ENCODE measurements at places on chromosomes 13 and 19.

GRCh38 chr19:13027557-13027956 lies 32.3 kb downstream of the NFIX start:
- DNase-seq = no peak

GRCh38 chr13:75657111-75657510 lies 21.0 kb downstream of the LMO7 start:
- no peak for DNase-seq

GRCh38 chr13:37383046-37383445 lies 215.5 kb downstream of the POSTN start:
- no peak for DNase-seq

DNA sequence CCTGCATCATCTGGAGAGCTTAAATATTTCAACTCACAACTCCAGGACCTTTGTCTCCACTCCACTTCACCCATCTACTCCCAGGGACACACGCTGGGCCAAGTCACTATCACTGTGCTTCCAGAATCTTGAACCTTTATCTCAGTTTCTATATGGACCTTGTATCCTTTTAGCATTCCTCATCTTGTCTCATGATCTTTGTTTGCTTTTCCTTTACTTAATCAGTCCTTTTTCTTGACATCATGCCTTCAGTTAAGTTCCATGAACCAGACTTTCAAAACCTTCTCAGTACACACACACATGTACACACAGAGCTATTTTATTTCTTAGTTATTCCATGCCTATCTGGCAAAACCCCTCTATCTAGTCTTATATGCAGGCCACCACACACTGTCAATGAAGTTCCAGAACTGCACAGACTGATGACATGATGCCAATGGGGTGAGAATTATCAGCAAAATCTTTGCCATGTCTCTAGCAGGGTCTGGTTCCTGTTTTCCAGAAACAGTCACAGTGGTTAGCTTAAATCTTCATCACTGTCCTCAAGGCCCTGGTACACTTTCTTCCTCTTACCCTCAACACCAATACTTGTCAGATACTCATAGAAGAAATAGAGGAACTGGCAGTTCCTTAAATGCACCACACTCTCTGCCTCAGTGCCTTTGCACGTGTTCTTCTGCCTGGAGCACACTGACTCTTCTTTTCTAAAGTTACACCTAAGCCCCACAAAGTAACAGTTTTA lies 77.6 kb upstream of the STARD13 start:
- DNase-seq = no peak

GRCh38 chr19:7744871-7745650 lies 2.3 kb downstream of the CD209 start:
- DNase-seq = no peak

GRCh38 chr13:82298106-82298505 lies 1584.2 kb downstream of the SLITRK1 start:
- no peak for DNase-seq

DNA sequence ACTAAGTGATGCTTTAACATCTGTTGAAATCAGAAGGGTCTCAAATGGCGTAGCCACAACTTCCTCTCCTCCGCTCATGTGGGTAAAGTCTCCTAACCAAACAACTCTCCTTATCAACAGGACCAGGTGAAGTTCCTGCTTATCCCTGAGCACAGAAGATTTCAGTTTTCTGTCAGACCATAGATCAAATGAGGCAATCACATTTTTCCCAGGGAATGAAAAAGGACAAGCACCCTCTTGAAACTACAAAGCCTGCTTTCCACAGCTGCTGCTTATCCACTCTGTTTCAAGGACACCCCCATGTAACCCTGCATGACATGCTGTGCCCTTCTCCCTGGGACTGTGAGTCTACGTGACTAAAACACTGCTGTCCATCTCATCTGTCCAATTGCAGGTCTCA lies 788.3 kb upstream of the SLITRK5 start:
- DNase-seq = no peak

GRCh38 chr13:23159760-23160637 lies 20.8 kb upstream of the SGCG start:
- DNase-seq = no peak

DNA sequence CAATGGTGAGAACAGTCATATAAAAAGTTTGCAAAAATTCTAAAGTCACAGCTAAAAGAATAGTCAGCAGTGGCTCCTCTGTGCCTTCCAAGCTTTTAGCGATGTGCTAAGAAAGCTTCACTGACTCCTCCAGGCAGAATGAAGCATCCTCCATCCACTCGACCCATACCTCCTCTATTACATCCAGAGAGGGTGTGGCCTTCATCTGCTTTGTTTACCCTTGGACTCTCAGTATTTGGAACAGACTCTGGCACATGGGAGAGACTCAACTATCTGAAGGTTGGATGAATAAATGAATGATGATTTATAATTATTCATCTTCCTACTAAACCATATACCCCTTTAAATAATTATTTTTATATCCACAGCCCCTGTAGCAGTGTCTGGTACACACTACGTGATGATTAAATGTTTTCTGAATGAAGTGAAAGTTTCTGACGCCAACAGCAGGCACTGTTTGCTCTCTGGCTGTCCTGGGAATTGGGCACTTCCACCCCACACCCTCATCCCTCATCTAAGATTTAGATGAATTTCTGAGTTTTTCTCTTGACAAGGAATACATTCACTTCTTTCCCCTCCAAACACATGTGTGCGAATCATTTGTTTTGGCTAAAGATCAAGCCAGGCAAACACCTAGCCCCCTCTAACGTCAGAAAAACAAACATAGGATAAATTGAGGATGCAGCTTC lies 93.9 kb downstream of the NUFIP1 start:
- no peak for DNase-seq

- peak; percentile 36 for DNase-seq
Observed at GRCh38 chr13:33015791-33016323, 366 bp upstream of the KL start.

DNA sequence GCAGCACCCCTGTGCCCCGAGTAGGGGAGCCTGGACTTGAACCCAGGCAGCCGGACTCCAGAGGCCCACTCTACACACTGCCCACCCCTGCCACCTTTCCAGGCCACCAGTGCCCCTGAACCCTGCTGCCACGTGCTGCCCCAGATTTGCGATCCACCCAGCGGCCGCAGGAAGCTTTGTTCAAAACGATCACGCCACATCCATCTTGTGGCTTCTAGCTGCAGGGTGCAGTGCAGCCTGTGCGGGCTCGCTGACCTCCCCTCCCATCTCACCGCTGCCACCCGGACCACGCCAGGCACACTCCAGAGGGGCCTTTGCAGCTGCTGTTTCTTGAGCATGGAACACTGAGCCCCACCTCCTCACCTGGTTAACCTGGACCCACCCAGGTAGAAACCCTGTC lies 3.8 kb downstream of the RAVER1 start:
- DNase-seq = no peak

DNA sequence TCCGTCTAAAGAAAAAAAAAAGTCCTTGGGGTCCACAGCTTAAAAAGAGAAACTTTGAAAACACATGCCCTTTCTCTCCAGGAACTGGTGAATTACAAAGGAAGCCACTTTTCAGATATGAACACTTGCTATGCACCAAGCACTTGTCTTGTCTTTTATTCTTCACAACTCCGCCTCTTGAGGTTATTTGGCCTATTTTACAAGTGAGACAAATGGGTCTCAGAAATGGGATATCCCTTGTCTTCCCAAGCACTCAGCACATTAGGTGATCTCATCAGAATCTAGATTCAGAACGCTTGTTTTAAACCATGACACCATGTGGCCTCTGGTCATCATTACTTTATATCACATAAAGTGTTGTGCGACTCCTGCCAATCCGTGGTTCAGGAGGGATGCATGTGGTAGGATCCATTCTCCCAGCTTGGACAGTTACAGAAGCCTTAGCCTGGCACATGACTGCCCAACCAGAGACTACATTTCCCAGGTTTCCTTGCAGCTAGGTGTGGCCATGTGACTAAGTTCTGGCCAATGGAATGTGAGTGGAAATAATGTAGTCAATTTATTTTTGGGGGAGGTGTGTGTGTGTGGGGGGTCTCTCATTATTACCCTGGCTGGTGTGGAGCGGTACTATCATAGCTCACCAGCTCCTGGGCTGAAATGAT lies 13.9 kb downstream of the TSKS start:
- no peak for DNase-seq

DNA sequence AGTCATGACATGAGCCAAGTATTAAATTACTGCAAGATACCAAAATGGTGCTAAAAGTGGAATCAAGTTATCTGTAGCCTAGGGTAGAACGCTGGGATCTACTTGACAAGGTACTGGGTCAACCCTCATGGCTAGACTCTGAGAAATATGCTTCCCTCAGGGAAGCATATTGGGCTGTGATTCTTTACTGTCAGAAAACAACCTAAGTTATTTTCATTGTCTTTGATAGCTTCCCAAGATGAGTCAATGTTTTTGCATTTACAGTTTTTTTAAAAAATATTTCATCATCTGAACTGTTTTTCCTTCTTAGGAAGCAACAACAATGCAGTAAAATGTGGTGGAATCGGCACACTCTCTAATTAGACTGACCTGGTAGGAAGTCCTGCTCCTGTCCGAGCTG lies 218.0 kb downstream of the RGCC start:
- DNase-seq = no peak

DNA sequence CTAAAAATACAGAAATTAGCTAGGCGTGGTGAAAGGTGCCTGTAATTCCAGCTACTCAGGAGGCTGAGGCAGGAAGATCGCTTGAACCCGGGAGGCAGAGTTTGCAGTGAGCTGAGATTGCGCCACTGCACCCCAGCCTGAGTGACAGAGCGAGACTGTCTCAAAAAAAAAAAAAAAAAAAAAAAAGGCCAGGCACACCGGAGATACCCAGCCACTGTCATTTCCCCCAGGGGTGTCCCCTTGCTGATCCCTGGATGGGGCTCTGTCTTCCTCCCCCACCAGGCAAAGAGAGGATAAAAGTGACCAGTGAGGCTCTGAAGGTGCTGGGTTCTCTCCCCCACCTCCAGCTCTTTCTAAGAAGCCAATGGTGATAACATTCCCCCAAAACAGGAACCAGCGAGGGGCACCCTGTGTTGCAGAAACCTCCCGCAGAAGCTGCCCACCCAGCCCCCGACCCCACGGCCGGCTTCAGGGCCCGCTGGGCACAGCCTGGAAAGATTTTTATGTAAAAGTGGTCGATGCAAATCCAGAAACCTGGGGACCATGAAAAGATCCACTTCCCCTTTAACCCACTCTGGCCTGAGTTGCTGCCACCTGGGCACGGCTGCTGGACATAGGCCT lies 61.4 kb upstream of the KLF2 start:
- no peak for DNase-seq

DNA sequence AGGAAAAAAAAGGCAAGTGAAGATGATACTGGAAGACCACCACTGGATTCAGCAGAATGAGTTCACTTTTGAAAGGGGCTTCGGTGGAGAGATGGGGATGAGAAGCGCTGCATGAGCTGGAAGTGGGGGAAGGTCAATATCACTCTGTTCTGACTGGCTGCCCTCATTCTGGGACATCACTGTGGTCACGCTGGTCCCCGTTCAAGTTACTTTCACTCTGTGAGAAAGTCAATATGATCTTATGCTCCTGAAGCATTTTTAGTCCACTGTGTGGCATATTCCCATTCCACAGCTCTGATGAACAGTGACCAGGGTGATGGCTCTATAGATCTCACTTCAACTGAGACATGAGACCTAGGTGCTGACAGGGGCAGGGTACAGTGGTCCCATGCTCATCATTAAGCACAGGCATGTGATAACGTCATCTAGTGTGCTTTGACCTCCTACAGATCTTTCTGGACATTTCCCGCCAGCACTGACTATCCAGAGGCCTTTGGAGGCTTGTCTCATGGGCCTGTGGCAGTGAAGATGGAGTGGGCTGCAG lies 40.2 kb upstream of the GPR183 start:
- no peak for DNase-seq

DNA sequence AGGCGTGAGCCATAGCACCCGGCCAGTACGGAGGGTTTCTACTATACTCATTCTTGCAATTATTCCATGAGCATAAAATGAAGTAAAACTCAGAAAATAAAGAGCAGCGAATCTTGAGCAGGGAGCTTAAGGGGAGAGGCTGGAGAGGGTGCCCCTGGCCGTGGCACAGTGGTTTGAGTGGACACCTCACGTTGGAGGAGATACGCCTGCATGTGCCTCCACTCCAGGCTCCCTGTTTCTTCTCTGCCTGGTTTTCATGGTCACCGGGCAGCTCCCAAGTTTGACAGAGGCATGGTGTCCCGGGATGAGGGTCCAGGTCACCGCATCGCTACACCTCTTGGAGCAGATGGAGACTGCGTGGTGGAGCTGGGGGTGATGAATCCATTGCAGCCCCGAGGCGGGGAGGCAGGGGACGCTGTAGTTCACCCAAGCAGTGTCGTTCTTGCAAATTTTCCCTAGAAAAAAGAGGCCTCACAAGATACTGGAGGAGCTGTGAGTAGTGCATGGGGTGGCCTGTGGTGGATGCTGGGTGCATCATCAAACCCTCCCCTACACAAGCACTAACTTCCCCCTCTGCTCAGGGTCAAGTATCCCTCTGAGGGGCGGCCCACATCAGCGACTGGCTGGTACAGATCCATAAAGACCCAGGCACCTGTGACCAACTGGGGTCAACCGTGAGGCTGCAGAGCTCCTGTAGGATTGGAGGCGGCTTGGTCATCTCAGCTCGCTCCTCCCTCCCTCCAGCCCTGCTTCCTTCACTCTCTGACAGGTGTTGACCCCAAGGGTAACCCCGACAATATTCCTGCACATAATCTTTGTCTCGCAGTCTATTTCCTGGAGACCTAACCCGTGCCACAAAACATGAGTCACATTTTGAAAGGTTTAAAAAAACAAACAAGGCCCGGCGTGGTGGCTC lies 3.6 kb upstream of the MIER2 start:
- no peak for DNase-seq

DNA sequence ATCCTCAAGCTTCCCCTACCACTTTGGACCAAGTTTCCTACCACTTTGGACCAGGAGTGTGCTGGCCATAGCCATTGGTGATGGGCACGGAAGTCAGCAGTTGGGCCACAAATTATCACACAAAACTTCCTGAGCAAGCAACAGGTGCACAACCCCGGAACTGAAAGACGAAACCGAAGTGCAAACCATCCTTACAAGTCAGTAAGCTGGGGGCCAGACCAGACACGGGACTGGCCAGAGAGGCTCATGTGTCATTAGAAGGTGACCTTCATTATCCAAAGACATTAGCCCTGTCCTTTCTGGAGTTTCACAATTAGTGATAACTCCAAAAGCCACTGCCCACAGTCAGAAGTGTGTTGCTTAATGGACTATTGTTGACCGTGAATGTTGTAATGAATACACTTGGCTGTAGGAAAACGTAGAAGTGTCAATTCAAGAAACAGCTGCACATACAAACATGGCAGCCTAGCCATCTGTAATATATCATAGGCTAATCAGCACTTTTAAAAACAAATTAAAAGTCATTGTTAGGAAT lies 244.1 kb upstream of the IRS2 start:
- DNase-seq = no peak

DNA sequence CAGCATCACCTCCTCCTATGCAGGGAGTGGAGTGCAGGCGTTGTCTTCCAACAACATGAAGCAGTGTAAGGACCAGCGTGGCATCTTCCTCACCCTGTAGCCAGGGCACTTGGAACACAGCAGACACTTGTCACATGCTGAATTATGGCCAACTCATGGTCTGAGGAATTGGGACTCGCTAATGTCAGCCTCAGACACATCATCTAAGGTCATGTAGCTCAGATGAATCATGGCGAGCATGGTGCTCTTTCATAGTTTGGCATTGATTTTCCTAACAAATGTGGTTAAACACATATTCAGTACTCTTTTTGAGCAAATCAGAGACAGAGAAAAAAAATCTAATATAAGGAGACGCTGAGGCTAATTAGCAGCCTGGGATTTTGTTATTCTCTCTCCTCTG lies 99.6 kb upstream of the SGCG start:
- DNase-seq = no peak
